DMS53 (cell line): ENCODE measurements at places on chromosomes 5 and 9.

- peak; percentile 20 for DNase-seq
These were observed 99.6 kb upstream of the RAPGEF1 start for GRCh38 chr9:131839281-131840084.

DNA sequence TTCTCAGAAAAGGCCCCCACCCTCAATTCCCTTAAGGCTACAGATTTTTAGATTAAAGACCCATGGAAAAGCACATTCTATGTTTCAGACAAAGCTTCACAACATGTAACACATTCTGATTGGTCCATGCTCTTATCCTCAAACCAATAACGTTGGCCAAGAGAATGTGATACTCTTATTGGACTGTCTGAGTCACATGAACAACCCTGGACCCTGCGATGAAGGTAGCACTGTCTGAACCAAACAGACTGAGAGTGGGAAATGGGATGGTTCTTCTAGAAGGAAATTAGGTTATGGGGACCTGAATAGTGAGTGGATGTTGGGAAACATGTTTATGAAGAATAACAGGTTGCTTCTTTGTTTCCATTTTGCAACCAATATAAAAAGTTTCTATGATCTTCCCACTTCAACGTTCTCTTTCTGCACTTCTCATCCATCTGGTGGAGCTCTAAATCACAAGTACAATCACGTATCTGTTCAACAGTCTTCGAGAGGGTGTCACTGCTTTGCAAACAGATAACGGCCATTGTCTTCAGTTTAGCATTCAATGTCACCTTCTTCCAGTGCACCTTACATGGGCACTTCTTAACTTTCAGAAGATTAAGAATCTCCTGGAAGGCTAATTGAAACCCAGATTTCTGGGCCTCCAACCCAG, 81.6 kb downstream of the PTCH1 start:
- DNase-seq, result no peak

DNA sequence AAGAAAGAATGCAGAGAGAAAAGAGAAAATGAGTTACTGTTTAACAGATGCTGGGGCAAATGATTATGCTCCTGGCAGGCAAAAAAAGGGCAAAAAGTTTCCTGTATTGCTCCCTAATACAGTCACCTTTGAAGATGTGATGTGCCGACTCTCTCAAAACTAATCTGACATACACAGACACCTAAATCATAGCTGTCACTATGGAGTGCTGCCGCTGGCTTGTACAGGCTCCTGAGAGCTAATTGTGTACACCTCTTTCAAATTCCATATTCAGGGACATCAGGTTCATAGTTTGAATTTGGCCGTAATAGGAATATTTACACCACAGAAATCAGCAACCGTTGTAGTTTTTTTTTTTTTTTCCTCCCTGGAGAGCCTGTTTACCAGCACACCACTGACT, 12.4 kb upstream of the FOCAD start:
- no peak for DNase-seq

DNA sequence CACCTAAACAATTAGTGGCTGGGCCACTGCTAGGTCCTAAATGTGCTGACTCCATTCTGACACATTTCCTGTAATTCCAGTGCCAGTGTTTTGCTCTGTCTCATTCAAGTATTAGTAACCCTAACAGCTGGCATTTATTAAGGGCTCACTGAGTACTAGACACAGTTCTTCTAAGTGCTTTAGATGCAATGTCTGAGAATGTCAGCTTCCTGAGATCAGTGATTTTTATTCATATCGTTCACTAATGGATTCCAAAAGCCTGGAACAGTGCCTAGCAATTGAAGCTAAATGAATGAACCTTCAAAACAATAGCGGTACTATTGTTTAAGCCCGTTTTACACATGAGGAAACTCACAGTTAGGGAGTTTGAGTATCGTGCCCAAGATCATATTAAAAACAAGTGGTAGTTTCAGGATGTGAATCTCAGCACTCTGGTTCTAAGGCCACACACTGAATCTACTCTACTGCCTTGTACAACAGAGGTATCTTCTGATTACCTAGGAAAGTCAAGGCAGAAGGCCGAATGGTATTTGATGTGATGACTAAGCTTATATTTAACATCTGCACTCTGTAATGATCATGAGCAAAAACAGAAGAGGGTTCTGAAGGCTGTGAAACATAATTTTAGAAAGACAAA, 304.0 kb downstream of the PJA2 start:
- no peak for DNase-seq

DNA sequence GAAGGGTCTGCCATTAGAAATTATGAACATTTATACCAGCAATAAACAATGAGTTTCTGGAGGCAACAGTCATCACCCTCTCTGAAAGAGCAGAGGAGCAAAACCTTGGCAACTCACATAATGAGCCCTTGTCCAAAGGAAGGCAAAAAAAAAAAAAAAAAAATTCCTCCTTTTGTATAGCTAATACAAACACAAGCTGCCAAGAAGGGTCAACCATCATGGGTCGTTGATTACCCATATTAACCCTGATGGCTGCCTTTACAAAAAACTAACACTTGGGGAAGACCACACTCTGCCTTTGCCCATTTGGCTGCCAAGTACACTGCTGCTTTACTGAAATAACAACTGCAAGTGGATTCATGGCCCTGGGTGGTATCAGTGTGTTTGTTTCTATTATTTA, 272.7 kb downstream of the ADAMTSL1 start:
- no peak for DNase-seq

GRCh38 chr9:22030101-22030598, 21.0 kb upstream of the CDKN2B start:
- peak; percentile 60 for DNase-seq

- no peak for DNase-seq
These were observed 114.6 kb downstream of the C5orf15 start for GRCh38 chr5:133853646-133854365.

GRCh38 chr5:168359820-168360460, 68.5 kb downstream of the WWC1 start:
- peak; percentile 39 for DNase-seq

GRCh38 chr5:159995907-159996306, 13.0 kb upstream of the TTC1 start:
- DNase-seq, result no peak

- DNase-seq, result no peak
These were observed 32.1 kb downstream of the SEMA4D start for GRCh38 chr9:89465726-89466308.

- DNase-seq, result no peak
These were observed 106.2 kb downstream of the MAST4 start for GRCh38 chr5:66702426-66702825.

DNA sequence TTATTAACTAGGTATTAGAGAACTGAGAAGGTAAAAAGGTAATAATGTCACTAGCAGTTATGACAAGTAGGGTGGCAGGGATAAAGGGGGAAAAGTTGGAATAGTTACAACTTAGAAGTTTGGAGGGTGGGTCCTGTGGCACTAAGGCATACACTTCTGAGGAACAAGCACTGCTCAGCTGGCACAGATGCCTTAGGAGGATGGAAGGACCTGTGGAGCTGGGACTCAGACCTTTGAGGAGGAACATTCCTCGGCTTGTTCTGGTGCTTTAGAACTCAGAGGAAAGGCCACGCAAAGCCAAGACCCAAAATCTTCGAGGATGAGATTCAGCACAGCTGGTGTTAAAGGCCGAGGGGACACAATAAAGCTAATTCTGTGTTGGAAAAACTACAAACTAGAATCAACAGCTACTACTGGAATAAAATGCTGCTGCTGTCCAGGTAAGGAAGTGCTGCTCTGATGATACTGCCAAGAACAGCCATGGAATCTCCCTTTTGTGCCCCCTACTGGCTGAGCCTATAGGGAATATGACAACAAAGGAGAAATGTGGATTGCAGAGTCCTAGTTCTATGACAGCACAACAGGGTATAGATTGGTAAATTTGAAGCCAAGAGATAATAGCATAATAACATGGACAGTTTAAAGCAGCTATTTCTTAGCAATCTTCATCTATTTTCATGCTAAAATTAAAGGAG, 126.7 kb downstream of the SLC25A46 start:
- DNase-seq, result peak; percentile 73

GRCh38 chr9:23803216-23803615, 22.8 kb downstream of the ELAVL2 start:
- no peak for DNase-seq

- DNase-seq, result no peak
These were observed 62.5 kb downstream of the EXOSC2 start for GRCh38 chr9:130756037-130756436.

GRCh38 chr5:132481596-132482211, 8.9 kb downstream of the IRF1 start:
- DNase-seq, result peak; percentile 35

DNA sequence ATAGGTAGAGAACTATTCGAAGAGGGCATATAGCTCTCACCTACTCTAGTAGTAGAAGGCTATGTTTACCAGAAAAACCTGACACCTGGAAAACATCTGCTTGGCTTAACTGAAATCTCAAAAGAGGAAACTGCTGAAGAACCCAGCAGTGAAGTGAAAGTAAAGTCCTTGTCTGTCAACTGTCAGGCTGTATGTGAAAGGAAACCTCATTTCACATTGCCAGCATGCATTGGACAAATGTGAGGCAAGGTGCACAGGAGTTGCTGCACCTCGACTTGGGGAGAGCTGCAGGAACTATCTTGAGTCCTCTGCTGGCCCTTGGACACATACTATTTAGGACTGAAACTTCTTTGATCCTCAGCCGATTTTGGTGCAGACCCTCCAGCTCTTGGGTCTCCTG, 53.3 kb downstream of the NREP start:
- DNase-seq, result peak; percentile 20

- DNase-seq, result no peak
These were observed 95.8 kb downstream of the PLPP1 start for GRCh38 chr5:55438998-55439397.

GRCh38 chr5:1175801-1176472, 25.5 kb upstream of the SLC6A19 start:
- DNase-seq, result no peak

- peak; percentile 87 for DNase-seq
These were observed 161.1 kb downstream of the GABBR2 start for GRCh38 chr9:98547606-98548005.

- peak; percentile 41 for DNase-seq
These were observed 513.6 kb downstream of the RASEF start for GRCh38 chr9:82549174-82549821.

DNA sequence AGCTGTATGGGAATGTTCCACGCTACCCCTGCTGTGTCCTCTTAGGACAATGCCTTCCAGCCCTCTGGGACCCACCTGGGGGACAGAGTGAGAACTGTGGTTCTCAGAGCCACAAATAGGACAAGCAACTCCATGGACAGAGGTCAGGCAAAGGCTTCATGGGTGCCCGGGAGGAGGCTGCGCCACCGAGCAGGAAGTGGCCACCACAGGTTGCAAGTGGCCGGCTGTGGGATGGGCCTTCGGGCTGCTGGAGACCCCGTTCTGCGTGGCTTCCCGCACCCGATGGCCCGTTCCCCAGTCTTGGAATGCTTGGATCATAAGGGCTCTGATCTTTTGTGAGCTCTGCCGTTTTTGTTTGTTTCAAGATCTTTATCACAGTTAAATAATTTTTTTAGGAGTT, 118.8 kb downstream of the BOD1 start:
- no peak for DNase-seq

- no peak for DNase-seq
These were observed 942.3 kb downstream of the TAF11L14 start for GRCh38 chr5:18576586-18576985.

DNA sequence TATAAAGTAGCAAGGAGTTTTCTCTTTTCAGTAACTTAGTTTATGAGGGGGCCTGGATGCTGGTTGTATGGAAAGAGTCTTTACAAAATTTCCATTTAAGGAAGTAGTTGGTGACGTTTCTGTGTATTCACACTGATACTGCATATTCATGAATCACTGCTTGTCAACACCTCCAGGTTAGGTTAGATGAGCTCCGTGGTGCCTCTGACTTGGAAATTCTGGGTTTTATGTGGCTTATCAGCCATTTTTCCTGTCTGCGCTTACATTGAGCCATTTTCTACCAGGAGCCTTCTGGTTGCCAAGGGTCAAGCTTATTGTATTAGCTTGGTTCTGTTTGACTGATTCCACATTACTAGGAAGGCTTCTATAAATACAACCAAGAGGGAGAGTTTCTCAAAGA, 128.3 kb downstream of the SLC28A3 start:
- no peak for DNase-seq

GRCh38 chr5:163756170-163756569, 250.8 kb downstream of the MAT2B start:
- DNase-seq, result no peak

GRCh38 chr9:72971411-72971810, 18.6 kb upstream of the ALDH1A1 start:
- no peak for DNase-seq

GRCh38 chr9:107216329-107216728, 66.8 kb upstream of the RAD23B start:
- DNase-seq, result peak; percentile 43

- no peak for DNase-seq
These were observed 17.2 kb downstream of the WDR70 start for GRCh38 chr5:37396352-37396751.

DNA sequence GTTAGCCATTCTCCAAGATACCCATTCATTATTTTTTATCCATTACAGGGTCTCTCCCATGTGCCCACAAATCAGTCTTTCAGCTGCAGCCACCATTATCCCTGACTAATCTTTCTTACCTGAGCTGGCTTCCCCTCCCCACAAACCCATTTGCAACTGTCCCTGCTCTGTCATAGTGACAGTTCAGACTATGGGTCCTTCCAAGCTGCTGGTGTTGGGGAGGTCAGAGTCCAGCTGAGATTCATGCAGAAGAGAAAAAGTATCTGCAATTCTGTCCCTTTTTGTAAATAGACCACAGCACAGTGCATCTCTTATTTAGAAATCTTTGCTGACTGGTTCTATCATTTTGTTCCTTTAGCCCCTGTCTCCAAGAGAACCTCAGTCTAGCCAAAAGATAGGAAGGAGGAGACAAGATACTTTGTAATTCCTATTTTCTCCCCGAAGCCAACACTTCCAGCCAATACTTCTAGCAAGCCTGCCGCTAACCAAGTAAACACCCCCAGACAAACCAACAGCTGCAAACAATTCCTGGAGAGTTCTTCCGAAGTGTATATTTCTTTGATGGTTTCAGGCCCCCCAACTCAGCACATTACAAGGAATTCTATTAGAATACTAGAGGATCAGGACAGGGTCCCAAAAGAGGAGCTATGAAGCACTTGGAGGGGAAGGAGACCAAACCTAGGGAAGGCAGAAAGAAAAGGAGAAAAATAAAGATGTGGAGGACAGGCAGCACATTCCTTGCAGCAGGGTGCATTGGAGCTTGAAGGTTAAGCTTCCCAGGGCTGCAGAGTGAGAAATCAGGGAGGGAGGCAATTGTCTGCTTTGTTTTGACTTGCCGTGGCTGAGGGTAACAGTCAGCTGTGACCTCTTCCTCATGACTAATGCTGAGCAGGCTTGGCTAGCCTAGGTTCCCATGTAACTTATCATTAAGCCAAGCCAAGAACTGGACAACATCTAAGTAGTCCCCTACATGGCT, 148.5 kb downstream of the SGCD start:
- DNase-seq, result peak; percentile 35

DNA sequence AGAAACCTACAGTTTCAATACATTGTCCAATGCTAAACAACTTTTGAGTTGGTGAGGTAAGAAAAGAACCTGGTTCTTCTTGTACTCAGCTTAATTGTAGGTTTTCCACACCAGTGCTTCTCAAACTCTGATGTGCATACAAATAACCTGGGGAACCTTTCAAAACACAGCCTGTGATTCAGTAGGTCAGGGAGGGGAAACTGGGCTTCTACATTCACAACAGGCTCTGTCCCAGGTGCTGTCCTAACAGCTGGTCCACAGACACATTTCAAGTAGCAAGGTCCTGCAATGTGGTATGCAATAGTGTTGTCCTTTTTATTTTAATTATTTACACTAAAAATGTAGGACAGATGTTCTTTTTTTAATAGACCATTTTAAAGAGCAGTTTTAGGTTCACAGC, 47.4 kb upstream of the SNCAIP start:
- DNase-seq, result no peak

- DNase-seq, result no peak
These were observed 23.6 kb upstream of the TEK start for GRCh38 chr9:27085456-27085855.

- DNase-seq, result no peak
These were observed 92.8 kb downstream of the SMARCA2 start for GRCh38 chr9:2107906-2108451.
